ENCODE measurements at places on chromosomes 4 and X.

DNA sequence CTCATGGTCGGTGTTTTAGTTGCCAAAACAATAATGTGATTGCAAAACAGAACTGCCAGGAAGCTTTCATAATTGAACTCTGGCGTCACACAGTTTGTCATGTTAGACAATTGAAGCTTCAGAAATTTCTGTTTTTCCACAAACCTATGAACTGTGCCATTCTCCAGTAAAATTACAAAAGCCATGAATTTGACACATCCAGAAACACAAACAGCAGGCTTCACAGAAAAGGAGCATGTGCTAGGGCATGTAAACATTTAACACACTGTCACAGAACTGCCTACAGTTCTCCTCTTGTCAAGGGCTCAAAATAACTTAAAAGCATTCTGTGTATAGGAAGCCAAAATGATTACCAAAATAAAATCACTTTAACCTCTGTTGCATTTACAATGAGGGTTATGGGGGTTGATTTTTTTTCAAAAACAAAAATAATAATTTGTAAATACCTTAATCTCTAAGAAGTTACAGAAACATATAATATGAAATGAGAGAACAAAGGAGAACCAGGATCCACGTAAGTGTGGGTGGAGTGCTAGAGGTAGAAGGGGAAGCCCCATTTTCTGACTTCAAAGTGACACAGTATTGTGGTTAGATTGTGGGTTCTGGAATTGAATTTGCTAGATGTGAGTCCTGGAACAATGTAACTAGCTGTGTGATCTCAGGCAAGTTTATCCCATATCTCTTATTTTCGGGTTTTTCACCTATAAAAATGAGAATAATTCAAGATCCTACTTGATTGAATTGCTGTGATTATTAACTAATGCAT, 295.0 kb downstream of the CENPC start:
- no peak for DNase-seq

DNA sequence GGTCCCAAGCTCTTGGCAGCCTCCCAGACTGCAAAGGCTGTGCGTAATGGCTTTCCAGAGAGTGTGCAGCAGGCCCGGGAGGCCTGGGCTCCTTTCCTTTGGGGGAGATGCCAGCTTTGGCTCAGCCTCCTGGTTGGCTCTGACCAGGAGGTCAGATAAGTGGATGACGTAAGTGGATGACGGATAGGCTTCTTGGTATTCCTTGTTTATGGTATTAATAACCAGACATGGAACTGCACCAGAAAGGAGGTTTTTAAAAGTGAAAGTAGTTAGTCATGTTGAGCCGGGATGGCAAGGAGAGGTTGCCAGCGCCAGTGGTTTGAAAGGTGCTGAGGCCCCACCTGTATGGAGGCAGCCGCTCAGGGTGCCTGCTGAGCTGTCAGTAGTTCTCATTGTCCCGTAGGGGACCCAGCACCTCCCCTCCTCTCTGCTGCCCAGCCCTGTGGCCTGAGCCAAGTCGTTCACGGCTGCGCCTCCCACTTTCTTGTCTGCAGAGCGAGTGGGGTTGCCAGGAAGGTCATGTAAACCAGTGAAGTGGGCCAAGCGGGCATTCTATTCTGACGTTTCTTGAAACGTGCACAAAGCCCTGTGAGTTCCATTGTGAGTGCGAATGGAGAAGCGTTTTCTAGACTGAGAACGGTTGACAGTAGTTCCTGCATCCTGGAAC, 28.7 kb upstream of the STOX2 start:
- peak; percentile 88 for DNase-seq

GRCh38 chrX:84933956-84934556, 69.6 kb upstream of the APOOL start:
- no peak for DNase-seq

GRCh38 chrX:38985375-38985774, 184.1 kb downstream of the MID1IP1 start:
- DNase-seq, result no peak

- no peak for DNase-seq
Observed at GRCh38 chr4:67785528-67785927, 31.3 kb upstream of the GNRHR start.

GRCh38 chr4:19739101-19739651, 512.5 kb upstream of the SLIT2 start:
- no peak for DNase-seq

DNA sequence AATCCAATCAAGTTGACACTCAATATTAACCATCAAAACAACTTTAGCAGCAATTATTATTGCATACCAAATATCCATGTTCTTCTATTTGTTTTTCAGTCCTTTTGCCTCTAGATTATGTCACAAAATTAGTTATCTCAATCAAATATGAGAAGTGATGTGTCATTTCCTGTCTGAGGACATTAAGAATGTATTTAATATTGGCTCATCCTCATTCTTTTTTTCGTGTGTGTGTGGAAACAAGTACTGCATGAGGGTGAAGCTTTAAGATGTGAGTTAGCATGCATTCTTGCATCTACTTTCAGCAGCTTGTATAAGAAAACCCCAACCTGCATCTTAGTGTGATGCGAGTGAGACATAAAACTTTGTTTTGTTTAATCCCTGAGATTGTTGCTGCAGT, 301.4 kb downstream of the GRIA2 start:
- DNase-seq, result no peak

All from Right ventricle myocardium inferior (tissue), 1 donor.